Inflammatory macrophage (primary cell): ENCODE measurements at places on chromosomes 12 and 14.

DNA sequence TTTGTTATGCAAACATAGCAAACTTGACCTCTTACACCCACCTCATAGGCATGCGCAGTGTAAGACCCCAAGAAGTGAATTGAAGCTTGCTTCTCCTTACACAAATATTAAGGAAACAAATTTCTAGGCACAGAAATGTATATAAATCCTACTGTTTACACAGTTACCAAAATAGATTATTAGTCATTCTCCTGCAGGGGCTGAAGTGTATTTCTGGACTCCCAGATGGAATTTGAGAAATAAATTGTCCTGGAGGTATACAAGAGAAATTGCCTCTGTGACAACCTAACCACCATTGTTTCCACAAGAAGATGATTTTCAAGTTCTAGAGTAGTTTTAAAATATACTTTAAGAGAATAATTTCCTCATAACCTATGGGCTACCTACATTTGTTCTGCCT is 656.0 kb upstream of the MDGA2 start:
- DNase-seq = no peak

DNA sequence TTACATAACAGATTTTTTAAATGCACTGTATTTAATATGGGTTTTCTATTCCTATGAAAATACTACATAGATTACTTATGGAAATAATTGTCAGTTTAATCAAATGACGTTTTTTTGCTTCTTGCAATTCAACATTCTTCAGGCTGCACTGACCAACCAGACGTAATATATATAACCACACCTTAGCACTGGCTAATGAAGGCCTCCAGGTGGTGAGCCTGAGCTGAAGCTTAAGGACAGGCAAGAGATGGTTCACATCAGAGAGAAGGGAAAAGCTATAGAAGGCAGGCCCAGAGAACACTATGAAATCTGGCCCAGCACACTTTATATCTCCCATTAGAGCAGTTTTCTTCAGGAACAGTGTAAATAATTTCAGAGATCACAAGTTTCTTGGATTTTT is 2.8 kb upstream of the MDGA2 start:
- no peak for DNase-seq

DNA sequence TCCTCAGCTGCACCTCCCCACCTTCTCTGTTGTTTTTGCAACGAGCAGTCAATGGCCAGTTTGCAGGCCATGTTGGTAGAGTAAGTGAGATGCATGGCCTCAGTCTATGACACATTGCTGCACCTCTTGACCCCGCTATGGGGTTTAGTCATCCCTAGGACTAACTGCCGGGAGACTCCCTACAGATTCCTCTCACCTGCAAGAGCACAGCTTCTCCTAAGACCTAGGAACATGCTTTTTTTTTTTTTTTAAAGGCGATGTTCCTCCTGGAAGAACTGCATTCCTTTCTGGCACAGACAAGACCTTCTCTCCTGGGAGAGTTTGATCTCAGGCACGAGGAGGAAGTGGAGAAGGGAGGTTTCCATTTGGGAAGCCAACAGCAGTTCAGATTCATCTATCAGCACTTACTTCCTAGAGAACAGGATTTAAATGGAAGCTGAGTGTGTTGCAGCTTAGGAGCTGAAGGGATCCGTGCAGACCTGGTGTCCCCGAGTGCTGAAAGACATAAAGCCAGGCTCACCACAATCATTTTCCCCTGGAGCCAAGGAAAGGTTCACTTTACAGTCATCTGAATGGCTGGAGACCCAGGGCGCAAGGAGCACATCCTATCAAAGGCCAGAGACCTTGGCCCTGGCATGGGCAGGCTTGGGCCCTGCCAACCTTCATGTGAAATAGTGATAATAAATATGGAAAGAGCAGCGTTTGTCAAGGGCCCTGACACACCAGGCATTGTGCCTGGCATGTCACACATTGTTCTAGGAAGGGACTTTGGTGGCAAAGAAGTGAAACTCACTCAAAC is 104.1 kb downstream of the LGMN start:
- DNase-seq = no peak

- DNase-seq = peak; percentile 38
Measured at GRCh38 chr12:105820429-105821125, 318.2 kb downstream of the NUAK1 start.

GRCh38 chr14:74804219-74804825 is 41.2 kb downstream of the YLPM1 start:
- DNase-seq = no peak

DNA sequence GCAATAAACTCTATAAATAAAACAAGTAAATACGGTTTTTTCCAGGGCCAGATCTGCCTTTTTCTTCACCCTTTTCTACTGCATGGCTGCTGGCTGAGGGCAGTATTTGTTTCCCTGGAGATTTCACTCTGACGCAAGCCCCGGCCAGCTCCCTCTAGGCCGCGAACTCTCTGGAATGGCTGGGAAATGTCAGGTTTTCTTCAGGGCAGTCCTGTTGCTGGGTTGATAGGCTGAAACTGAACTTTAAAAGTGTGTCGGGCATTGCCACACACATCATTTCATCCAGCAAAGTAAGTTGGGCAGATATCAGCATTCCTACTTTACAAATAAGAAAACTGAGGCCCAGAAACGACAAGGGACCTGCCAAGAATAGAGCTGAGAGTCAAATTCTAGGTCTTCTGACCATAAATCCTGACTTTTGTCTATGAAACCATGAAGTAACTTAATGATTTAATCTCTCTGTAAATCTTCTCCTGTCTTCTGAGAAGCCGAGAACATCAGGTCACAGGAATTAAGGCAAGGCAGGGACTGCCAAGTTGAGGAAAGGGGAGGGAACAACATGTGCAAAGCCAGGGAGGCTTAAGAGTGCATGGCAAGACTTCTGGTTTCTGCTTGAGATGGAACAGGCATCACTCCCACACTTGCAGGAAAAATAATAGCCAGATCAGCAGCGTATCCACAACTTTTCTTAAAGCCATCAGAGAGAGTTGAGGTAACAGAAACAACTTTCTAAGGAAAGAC is 205.0 kb upstream of the CCDC196 start:
- DNase-seq = no peak

DNA sequence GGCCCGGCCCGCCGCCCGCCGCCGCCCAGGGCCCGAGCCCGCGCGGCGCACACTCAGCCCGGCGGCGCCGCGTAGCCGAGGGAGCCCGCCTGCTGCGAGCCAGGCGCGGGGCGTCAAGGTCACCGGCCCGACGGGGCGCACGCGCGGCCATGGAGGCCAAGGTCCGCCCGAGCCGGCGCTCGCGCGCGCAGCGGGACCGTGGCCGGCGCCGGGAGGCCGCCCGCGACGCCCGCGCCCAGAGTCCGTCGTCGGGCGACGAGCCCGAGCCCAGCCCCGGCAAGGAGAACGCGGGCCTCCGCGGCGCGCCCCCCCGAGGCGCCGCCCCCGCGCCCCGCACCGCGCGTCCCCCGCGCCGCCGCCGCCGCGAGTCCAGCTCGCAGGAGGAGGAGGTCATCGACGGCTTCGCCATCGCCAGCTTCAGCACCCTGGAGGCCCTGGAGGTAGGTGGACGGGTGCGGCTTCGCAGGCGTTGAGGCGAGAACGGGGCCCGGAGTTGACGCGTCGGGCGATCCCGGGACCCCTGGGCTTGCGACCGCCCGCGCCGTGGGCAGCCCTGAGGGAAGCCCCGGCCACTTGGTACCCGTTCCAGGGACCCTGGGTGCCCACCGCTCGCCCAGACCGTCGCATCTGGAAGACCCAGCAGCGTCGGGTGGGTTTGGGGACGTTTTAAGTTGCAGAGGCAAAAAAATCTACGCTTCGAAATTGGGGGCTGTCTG is 629 bp downstream of the FBRSL1 start:
- no peak for DNase-seq

DNA sequence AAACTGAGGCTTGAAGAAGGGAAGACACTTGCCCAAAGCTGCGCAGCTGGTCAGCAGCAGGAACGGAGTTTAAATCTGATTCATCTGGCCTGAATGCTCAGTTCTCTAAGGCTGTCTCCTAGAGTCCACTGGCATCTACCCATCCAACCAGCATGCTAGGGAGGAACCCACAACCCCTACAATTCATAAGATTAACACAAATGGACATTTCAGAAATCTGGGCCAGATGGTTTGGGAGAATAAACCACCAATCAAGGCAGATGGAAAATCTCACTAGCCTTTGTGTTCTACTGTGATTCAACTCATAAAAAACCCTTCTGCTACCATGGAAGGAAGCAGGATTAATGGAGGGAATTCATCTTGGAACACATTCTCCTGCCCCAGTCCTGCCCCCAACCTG is 67.8 kb downstream of the WSCD2 start:
- no peak for DNase-seq

- no peak for DNase-seq
Measured at GRCh38 chr14:50786751-50787464, 44.1 kb downstream of the NIN start.

GRCh38 chr12:94507455-94507854 is 47.8 kb upstream of the CEP83 start:
- DNase-seq = no peak

DNA sequence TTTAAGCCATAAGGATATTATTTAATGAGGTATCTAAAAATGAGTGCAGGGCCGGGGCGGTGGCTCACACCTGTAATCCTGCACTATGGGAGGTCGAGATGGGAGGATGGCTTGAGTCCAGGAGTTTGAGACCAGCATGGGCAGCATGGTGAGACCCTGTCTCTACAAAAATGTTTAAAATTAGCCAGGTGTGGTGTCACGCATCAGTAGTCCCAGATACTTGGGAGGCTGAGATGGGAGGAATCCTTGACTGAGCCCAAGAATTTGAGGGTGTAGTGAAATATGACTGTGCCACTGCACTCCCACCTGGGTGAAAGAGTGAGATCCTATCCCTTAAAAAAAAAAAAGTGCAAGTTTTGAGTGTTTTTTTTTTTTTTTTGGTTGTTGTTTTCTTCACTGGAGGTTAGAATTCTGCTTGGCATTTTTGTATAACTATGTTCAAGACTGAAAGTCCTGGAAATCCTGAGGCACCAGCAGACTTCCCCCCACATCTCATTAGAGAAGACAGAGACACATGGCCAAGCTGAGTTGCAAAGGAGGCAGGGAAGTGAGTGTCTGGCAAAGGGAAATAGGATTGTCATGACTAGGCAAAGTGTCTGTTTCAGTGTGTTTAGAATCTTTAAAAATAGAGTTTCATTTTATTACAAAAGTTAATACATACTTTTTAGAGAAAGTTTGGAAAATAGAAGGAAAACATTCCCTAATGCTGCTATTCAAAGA is 53.5 kb upstream of the DUSP6 start:
- DNase-seq = peak; percentile 67

- no peak for DNase-seq
Measured at GRCh38 chr12:122995503-122996187, 15.2 kb downstream of the ARL6IP4 start.

DNA sequence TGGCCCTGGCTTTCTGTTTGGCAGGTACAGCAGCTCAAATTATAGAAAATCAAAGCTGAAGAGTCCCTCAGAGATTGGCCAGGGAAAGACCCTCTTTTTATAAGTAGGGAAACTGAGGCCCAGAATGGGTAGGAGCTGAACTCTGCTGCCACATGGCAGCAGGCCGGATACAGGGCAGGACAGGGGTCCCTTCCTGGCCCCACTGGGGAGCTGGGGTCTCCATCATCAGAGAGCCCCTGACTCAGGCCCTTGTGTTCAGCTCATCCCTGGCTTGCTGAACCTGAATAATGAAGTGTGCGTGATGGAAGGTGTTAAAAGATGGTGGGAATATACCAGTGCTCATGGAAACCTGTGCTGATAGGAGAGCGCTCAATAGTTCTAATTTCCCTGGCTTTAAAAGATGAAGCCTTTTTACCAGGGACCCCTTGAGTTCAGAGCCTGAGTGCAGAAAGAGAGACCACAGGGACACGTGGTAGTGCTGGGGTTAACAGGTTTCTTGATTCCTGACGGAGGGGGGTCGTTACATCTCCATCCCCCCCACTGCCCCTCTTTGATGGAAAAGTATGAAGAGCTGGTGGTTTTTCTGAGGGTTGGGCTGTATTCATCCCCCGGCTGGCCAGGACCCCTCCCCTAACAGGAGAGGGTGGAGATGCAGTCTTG is 4.4 kb downstream of the DLK1 start:
- DNase-seq = no peak

DNA sequence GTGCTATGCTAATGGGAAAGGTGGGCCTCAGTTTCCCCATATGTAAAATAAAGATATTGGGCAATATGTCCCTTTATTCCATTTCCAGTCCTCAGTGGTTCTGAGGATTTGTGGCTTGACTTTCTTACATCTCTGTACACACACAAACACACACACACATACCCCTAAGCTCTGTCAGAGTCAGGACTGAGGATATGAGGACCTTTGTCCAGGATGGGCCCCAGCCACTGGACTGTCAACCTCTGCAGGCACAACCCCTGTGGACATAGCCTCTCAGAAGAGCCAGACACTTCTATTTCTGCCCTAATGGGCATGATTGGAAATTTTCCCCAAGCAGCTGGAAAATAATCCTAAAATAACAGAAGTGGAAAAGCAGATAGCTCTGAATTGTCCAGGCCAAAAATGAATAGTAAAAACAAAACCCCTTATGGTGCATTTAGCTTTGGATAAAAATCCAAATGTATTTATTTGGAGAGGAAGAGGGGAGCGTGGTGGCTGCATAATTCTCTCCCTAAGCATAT is 50.2 kb downstream of the RIN3 start:
- DNase-seq = no peak
